Fibroblast of skin of left biceps (primary cell): ENCODE measurements at places on chromosomes 3 and 15.
A peak's percentile ranks its signal among the peaks of the same experiment; 100 is the strongest.

DNA sequence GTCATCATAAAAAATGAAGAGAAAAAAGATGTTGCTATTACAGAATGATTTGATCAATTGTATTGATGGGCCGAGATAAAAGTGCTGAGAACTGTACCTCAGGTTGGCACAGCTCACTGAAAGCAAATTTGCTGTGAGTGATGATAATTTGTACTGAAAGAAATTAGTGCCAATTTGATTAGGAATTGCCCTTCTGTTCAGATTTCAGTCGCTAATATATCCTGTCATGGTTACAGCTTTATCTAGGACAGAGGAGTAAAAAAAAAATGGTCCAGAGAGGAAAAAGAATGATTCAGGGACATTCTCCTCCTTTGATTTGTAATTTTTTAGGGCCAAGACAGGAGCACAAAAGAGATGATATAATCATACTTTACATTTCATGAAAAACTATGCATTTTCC, 1264.2 kb downstream of the ROBO2 start:
- no peak for DNase-seq

GRCh38 chr15:69807721-69808120, 290.0 kb downstream of the TLE3 start:
- no peak for DNase-seq

DNA sequence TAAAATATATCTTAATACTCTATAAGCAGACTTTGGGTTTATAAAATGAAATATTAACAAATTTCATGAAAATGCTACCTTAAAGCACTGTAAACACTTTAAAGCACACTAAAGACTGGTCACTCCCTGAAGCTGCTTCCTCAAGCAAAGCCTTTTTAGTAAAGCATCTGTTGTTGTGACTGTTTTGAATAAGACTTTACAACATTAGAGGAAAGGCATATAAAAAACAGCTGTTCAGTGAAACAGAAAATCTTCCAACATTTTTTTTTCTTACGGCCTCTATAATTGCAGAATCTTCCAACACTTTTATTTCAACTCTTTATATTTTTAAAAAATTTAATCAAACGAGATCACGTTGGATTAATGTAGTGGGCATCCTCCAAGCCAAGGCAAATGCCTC, 48.1 kb downstream of the GRK7 start:
- no peak for DNase-seq

DNA sequence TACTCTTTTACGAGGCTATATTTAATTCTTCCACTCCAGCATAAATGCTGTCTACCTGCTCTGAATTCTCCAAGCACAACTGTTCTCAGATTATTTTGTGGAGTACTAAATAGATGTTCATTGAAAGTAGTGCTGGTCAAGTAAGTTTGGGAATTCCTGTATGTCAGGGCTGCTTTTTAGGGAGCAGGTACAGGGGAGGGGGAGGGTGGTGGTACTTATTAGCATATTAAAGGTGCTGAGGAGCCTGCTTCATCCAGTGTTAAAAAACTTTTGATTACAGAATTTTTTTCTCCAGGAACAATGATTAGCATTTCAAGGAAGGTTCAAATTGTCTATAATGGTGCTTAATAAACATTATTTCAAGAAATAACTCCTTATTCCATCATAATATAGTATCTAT, 59.2 kb downstream of the PPM1L start:
- DNase-seq = no peak

DNA sequence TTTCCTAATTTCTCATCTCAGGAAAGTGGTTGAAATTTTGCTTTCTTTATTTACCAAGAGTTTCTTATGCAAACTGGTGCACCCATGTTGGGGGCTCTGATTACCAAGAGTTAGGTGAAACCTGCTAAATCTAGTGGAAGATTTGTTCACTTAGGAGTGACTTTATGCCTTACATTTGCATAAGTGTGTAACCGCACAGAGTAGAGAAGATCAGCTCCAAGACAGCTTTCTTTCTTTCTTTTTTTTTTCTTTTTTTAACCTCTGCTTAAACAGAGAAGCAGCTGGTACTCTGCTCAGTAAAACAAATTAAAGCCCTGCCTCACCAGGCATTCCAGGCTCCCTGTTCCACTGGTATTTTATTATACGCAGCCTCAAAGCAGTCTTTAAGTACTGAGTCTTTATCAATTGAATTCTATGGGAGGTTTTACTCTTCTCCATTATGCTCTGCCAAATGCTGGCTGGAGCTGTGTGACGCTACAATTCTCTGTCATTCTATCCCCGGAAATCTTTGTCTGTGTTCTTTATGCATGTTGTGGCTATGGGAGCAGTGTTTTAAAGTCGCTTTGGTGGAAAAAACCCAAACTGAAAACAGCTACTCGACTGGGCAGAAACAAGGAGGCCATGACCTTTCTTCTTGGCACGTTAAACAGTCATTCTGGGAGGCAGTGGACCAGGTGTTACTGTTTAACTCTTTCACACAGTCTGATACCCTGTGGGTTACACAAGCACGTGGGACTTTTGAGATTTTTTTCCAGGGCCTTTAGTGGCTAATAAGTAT, 55.2 kb upstream of the GBE1 start:
- peak; percentile 23 for DNase-seq

DNA sequence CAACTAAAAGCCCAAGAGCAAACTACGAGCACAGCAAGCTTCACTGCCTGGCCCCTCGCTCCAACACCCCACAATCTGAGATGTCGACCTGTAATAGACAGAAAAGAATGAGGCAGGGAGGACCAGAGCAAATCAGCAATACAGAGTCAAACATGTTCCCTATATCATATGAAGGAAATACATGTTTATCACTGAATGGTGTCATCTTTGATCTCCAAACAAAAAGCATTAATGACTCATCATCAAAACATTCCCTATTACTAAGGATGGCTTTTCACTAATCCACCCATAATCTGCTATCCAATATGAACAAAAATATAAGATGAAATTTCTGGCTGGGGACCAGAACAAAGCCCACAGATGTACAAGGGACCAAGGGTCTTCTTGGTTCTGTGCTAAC, 34.7 kb downstream of the MYO5A start:
- no peak for DNase-seq

DNA sequence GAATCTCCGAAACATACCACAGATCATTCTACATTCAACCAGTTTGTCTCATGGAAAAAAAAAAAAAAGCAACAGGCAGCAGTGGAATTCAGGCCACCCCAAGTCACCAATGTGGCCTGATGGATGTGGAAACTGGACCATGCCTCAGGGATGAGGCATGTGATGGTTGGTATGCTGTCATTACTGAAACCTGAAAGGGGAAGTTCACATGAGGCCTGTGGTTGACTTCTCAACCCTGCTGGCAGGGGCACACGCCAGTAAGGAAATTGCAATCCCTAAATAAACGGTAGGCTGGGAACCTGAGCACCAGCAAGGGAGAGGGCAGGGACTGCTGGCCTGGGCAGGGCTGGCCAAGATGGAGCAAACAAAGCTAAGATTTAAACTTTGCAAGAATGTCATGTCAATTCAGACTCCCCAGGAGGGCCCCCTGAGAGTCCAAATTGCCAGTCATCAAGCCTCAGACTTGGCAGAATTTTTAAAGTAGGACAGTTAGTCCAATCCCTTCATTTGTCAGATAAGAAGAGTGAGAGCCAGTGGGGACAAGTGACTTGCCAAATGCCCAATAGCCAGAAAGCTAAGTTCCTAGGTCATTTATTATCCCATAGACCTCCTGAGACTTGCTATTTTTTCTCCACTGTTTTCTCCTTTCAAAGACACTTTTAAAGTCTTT, 310.4 kb downstream of the ERC2 start:
- no peak for DNase-seq

- DNase-seq = no peak
Measured at GRCh38 chr15:100966997-100967396, 47.8 kb downstream of the LRRK1 start.

- DNase-seq = no peak
Measured at GRCh38 chr15:77710206-77710605, 77.5 kb upstream of the LINGO1 start.

DNA sequence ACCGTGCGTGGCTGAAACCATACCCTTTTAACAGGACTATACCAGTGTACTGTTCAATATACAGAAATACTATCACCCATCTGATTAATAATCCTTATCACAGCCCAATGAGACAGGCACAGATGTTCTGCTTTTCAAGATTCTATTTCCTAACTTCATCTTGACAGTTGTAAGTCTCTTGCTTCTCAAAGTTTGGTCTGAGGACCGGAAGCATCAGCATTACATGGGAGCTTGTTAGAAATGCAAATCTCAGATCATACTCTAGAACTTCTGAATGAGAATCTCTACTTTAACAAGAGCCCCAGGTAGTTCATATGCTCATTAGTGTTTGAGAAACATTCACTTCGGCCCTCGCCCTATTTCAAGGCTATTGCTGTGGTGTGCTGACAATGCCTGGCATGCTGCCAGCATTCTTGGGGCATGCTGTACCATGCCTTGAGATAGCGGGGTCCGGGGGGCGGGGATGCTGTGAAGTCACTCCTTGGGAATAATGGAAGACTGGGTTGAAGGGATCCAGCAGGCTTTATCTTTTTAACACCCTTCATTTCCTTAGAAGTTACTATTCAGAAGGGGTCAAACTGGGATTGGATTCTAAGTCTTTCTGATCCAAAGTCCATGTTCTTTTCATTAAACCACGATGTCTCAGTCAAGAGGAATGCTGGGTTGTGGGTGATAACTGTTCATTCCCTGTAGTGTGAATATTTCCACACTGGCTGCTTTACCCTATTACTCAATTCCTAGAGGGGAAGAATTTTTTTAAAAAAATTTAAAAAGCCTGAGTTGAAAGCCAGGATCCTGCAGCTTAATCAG, 194.7 kb downstream of the LPP start:
- DNase-seq = peak; percentile 97

DNA sequence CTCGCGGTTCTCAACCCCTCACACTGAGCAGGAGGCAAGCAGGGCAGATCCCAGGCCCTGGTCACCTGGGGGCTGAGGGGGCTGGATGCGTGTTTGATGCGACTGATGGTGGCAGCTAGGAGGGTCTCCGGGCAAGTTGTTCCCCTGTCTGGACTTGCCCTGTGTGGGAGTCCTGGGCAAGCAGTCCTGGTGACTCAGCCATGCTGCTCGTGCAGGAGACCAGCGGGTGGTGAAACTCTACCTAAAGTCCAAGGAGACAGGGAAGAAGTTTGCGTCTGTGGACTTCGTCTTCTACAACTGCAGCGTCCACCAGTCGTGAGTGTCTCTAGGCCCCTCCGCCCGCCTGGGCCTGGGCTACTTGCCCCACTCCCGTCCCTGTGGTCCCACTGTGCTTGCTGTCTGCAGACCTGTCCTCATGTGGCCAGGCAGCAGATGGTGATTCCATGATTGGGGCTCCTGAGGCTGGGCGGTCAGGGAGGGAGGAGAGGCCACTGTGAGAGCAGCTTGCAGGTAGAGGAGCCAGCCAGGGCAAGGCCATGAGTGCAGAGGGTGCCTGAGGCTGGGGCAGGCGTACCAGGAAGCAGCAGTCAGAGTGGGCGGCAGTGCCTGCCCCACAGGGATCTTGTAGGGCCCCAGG, 23.1 kb downstream of the PLXNA1 start:
- DNase-seq = no peak

DNA sequence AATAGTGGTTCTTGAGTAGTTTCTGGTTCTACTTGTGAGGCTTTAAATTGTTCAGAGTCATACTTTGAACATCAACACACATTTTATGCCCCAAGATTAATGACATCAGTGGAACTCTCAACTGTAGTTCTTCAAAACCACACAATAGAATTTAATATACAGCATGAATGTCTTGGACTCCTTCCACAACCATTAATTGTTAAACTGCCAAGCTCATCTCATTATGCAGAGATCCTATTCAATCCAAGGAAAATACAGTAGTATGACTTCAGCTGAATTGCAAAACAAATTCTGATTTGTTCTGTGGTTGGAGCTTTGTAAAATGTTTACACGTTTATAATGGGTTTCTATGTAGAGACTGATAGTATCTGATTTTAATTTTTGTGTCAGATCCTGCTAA, 199.2 kb upstream of the SLC2A2 start:
- DNase-seq = peak; percentile 96

GRCh38 chr3:131712662-131713061, 209.9 kb upstream of the MRPL3 start:
- no peak for DNase-seq

DNA sequence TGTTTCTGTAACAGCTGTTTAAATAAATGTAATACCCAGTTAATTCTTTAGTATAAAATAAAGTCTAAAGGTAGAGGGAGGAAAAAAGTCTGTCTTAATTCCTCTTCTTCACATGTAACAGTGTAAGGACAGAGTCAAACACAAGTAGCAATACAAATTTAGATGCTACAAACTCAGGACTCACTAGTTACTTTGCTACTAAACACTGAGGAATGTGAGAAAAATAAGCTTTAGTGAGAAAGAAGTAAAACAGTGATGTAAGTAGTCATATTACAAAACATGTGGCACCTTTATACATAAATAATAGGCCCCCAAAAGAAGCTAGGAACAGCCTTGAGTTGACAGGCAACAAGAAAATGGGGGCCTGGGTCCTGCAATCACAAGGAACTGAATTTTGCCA, 113.0 kb downstream of the TBC1D5 start:
- no peak for DNase-seq

DNA sequence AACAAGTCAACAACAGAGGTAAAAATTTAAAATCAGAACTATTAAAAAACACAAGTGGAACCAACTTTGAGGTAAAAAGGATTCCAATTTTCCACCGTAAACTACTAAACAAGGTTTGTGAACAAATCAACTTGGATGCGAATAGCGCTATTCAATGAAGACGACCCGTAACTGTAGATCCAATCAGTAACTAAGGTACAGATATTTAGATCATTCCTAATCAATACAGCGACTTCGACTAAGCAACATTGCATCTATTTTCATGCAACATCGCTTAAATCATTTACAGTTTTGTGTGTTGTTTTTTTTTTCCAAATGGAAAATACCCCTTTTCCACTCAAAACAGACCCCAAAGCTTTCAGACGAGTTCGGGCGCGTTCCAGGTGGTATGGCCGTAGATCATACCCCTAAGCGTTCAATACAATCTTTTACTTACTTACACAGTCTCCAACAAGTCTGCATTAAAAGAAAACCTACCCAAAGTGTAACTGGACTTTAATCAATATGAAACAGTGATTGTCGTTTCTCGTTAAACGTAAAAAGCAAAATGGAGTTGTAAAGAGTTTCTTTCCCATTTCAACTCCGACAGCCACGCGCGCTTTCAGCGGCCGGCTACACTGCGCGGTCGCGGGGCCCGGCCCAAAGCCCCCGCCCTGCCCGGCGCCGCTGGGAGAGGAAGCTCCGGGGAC, 786 bp downstream of the RHOA start:
- DNase-seq = no peak

- no peak for DNase-seq
Measured at GRCh38 chr15:43771816-43772215, 5.0 kb downstream of the ELL3 start.

DNA sequence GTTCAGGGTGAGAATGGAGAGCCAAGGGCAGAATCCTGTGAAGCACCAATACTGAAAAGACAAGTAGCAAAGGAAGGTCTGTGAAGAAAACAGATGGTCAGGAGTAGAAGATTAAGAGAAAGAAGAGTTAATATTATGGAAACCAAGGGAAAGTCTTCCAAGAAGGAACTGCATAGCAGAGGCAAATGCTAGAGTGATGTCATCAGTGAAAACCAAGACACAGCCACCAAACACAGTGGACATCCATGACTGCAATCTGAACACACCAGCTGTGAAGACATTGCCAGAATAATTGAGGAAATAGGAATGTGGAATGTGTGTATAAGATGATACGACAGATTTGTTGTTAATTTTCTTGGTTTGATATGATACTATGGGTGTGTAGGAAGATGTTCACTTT, 26.8 kb upstream of the ZBTB38 start:
- DNase-seq = no peak

GRCh38 chr15:76151599-76151974, 91.8 kb downstream of the TMEM266 start:
- DNase-seq = no peak
